ENCODE measurements at places on chromosomes 12 and 14.

GRCh38 chr12:1741154-1741949 lies 50.5 kb downstream of the ADIPOR2 start:
- no peak for DNase-seq

DNA sequence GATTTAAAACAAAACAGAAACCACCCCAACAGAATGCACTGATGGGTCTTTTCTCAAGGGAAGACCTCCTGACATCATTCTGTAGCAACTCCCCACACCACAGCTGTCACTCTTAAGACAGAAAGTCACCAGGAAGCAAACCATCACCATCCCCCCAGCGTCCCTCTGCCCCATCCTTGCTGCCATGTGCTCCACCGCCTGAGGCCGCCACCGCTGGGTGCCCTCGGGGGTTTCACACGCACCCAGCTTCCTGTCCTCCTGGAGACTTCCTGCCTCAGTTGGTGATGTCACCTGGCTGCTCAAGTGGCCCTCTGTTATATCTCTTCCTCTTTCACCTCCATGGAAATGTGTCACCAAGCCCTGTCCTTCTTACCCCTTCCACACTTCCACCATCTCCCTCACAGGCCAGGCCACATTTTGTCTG lies 71.4 kb upstream of the GPR68 start:
- DNase-seq, result peak; percentile 87

DNA sequence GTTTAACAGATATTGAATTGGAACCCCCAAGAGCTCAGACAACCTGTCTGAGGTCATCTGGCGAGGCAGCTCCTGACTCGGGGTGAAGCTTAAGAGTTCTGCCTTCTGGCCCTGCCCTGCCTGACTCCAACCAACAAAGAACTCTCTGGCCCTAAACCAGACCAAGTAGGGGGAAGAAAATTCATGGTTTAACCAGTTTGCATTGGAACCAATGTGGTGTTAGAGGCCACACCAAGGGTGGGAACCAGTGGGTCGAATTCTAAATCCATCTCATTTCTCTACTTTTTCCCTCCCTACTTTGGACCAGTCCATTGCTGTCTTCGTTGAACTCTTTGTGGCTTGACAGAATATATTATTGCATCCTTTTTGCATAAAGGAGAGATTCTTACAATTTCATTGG lies 30.4 kb upstream of the GSG1 start:
- DNase-seq, result no peak

DNA sequence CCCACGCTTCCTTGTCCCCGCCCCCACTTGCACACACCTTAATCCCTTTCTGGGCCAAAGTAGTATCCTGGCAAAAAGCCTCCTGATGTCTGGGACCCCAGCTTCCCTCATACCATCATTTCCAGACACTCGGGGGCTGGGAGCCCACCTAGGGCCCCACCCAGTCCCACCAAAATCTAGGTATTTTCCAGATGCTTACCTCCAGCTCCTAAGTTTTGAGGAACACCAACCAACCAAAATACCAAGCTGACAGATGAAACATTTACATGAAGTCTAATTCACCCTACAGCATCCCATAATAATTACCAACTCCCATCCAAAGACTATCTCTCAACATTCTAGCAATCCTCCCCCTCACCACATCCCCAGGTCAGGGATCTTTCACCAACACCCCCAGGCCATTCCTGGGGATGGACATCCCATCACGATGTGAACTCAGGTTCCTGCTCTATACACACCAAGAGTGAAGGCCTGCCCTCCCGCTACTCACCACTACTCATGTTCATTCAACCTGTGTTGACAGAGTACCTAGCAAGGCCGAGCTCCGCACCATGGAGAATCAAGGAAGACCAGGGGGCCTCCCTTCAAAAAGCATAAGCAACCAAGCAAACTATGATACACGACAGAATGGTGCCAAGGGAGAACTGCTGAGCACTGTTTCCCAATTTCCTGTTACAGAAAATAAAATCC lies 1.6 kb upstream of the CHD4 start:
- DNase-seq, result no peak

- no peak for DNase-seq
Observed at GRCh38 chr12:131547555-131547954, 163.3 kb upstream of the SFSWAP start.

GRCh38 chr12:67742461-67742860 lies 93.9 kb downstream of the DYRK2 start:
- DNase-seq, result no peak

- no peak for DNase-seq
Observed at GRCh38 chr12:96471368-96472050, 17.9 kb upstream of the CFAP54 start.

DNA sequence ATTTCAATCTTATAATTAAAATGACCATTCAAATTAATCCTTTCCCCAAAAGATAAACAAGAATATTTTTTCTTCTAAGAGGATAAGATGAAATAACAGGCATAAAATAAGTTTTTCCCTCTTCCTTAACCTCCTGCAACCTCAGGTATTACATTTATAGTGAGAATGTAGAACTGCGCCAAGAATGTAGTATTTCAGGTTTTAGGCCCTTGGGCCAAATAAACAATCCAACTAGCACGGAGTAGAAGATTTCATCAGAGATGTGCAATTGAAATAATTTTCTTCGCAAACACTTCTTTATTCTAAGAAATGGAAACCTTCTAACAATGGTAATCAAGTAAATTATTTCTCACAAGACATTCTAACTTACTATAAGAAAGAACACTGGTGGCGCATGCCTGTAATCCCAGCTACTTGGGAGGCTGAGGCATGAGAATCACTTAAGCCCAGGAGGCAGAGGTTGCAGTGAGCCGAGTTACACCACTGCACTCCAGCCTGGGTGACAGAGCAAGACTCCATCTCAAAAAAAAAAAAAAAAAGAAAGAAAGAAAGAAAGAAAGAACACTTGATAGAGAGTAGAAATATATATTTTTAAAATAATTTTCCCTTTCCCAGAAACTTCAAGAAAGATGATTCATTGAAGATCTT lies 100.8 kb downstream of the TAOK3 start:
- no peak for DNase-seq

DNA sequence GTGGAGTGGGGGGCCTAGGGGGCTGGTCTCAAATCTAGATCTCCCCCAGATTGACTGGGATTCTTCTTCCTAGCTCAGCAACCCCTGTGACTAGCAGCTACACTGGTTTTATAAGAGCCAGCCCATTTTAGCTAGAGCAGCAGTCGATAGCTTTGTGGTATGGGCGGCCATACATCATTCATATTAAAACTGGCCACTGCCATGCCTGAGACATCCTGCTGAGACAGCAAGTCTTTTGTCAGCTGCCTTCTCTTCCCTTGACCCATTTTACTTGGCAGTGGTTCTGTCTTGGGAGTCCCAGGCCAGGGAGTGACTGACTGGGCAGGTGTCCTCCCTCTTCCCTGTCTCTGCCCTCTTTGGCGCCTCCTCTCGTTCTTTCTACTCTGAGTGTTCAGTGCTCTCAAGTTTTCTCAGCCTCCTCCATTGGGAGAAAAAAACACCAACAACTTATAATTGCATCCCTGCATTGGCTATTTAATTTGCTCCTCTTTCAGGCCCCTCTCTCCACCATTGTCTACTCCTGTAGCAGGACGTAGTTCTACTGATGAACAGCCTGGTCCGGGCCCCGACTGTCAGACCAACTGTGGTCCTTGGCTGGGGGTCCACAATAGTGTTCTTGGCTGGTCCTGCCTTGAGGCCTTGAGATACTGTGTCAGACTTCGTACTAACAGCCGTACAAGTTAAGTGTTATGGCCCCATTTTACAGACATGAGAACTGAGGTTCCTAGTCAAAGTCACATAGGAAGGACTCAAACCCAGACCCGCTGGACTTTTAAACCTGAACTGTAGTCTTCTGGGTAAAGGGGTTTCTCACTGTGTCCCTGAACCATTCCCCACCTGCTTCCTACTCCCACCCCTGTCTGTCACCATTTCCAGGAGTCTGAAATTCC lies 18.3 kb upstream of the JDP2 start:
- DNase-seq, result no peak

GRCh38 chr12:21369141-21369980 lies 3.3 kb upstream of the IAPP start:
- DNase-seq, result no peak

DNA sequence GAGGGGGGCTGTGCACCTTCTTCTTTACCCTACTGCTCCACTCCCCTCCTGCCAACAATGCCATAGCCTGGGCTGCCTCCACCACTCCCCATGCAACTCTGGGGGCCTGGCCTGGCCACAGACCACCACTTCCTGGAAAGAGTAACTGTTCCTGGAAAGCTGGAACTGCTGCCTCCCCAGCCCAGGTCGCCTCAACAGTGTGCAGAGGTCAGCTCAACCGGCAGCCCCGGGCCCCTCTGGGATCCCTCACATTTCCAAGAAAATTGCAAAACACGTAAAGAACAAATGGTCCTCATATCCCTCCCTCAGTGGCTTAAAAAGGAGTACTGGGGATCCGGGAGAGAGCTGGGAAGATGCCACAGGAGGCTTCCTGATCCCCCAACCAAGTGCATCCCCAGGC lies 22.4 kb upstream of the DIO3 start:
- DNase-seq, result no peak

GRCh38 chr12:57112492-57113294 lies 1.5 kb upstream of the STAT6 start:
- DNase-seq, result no peak

DNA sequence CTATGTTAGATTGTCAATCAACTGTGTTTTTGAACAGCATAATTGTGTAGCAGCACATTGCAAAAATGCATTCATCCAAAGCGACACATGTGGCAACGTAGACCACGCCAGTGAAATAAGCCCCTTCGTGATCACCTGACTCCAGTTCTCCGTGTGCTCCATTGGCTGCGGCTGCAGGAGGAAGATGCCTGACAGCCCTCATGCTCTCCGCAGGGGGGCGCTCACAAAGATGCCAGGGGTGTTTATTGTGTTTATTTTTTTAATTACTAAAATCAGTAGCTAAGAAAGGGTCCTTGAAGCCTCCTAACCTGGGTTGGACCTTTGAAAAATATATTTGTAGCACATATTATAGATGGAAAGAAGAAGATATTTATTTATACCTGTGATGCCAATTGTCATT lies 116.3 kb downstream of the SLC15A4 start:
- DNase-seq, result no peak

GRCh38 chr12:94133964-94134795 lies 14.2 kb upstream of the PLXNC1 start:
- DNase-seq, result peak; percentile 64

- no peak for DNase-seq
Observed at GRCh38 chr12:95459310-95459709, 14.6 kb upstream of the METAP2 start.

DNA sequence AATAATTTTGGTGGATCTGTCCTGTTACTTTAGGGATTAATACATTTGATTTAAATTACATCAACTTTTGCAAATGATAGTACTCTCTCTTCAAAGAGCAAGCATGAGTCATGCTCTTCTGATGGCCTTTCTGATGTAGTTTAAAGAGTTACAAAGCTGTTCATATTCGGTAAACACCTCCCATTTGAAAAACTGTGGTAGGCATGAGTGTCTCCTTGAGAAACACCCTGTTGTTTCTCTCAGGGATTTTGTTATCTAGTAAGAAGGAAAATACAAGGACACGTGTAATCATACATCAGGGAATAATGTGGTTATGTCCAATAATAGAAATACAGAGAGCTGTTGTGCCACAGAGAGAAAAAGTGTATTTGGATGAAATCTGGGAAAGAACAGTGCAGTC lies 53.3 kb upstream of the E2F7 start:
- no peak for DNase-seq

DNA sequence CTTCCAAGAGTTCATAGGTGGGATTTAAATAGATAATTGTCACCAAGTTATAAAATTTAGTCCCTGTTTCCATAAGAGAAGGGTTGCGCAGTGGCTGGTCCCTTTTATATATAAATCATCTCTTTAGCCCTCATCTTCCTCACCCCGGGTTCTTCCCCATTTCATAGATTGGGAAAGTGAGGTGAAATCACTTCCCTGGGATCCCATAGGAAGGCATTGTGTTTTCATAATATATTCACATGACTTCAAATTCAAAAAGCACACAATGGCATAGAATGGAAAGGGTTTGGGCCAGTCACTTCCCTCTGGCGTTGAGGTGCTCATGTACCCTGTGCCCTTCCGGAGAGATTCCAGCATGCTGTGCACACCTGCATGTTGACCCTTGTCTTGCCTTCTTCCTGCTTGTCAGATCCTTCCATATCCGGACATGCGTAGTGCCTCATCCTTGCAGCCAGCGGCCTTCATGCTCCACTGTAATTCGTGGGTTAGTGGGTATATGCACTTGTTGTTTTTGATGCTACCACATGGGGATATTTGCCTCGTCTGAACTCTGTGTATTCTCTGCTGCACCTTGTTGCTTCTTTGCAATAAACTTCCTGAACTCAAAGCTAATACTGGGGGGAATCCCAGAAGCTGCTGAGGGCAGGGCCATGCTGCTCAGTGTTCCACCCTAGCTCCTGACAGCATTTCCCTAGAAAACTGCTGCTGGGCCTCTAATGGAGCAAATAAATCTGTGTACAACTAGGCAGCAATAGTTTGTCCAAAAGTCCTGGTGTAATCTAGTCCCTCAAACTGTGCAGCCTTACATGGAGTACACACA lies 59.6 kb downstream of the ANAPC7 start:
- no peak for DNase-seq

- DNase-seq, result no peak
Observed at GRCh38 chr14:35666429-35667043, 132.6 kb downstream of the INSM2 start.

GRCh38 chr12:81610955-81611889 lies 147.9 kb downstream of the PPFIA2 start:
- DNase-seq, result no peak

Measured in GM13976 (cell line).